Activated CD8-positive, alpha-beta T cell treated with anti-CD3 and anti-CD28 coated beads, Interleukin-2, amount 10 ng/mL, durations not matched to agents 7 days and 5 days (primary cell): ENCODE measurements at places on chromosomes 3 and 15. TPM values are rescaled to one million over a fixed set of nuclear protein-coding genes. Genes with fewer than 3 reads are reported as not detected.

The ANKRD63 gene
- 0.37 TPM for total RNA-seq

The IGSF10 gene
- not detected for total RNA-seq

The TUSC7 gene
- total RNA-seq, result not detected

The ARL14 gene
- total RNA-seq, result not detected

The BOC gene
- not detected for total RNA-seq
